ENCODE measurements at places on chromosomes 7 and 10. TPM values are rescaled to one million over a fixed set of nuclear protein-coding genes. Genes with fewer than 3 reads are reported as not detected.

- H3K4me1 ChIP-seq: no peaks in the 10 kb centered on the region
- no peaks in the 10 kb centered on the region for H3K36me3 ChIP-seq
- no peaks in the 10 kb centered on the region for H3K27me3 ChIP-seq
- no peak for DNase-seq
- no peak overlapping the region for H3K27ac ChIP-seq
Measured at GRCh38 chr7:66736892-66737291, 3.6 kb upstream of the RABGEF1 start.

DNA sequence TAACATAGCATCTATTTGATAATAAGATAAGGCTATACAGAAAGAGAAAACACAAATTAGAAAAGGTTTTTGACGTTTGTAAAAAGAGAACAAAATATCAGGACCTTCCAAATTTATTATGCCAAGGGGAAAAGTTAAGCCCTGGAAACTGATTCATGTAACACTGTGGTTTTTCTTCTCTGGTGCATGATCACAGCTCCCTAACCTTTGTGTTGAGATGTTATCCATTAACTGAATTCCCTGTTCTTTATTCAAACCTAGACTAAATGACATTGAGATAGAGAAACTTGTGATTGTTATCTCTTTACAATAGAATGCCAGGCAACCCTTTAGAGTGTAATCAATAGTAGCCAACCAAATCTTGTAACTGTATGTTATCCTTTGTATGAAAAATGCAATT lies 141.5 kb upstream of the NRG3 start:
- H3K27me3 ChIP-seq: no peaks in the 10 kb centered on the region
- H3K4me3 ChIP-seq: no peak overlapping the region
- H3K4me1 ChIP-seq: no peaks in the 10 kb centered on the region
- H3K27ac ChIP-seq: no peak overlapping the region

DNA sequence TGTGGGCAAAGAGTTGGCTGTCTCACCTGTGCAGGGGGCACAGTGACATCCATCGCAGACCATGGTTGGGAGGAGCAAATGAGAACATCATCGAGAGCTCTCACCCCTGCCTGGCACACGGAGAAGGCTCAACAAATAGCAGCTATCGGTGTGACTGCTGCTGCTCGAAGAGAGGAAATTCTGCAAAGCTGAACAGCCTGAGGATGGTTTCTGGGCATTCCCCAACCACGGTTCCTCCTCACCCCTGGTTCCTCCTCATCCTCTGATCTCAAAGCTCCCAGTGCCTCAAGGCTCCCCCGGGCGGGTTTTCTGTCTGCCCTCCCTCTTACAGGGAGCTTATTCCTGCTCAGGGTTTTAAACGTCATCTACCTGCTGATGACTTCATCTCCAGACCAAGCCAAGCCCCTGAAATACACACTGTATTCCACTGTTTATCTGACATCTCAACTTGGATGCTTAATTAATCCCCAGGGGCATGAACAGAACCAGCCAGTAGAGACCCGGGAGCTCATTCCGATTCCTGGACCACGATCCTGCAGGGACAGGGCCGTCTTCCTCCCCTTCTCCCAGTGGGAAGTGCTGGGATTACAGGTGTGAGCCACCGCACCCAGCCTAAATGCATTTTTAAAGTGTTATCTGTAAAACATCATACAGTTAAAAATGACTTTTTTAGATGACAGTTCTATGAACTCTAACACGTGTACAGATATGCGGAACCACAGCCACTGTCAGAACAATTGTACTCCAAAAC lies 19.5 kb upstream of the NOM1 start:
- no peaks in the 10 kb centered on the region for H3K4me1 ChIP-seq
- no peaks in the 10 kb centered on the region for H3K27me3 ChIP-seq
- DNase-seq: no peak

DNA sequence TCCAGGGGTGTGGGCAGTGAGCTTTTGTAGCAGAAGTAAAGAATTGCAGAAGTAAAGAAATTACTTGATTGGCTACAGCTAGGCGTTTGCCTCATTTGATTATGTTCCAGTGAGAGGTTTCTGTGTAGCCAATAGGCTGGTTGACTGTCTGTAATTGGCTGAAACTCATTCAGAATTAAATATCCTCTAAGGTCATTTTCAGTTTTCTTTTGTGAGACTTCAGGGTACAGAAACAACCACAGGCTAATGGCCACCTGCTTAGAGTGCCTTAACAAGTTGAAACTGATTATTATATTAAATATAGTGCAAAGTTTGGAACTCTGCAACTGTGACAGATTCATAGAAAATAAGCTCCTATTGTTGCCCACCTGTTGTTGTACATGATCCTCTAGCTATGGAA lies 10.6 kb downstream of the SEC61A2 start:
- no peaks in the 10 kb centered on the region for H3K4me1 ChIP-seq
- no peaks in the 10 kb centered on the region for H3K27me3 ChIP-seq
- DNase-seq: no peak
- H3K36me3 ChIP-seq: peaks cover 12% of the 10 kb centered on the region
- no peak overlapping the region for H3K27ac ChIP-seq

DNA sequence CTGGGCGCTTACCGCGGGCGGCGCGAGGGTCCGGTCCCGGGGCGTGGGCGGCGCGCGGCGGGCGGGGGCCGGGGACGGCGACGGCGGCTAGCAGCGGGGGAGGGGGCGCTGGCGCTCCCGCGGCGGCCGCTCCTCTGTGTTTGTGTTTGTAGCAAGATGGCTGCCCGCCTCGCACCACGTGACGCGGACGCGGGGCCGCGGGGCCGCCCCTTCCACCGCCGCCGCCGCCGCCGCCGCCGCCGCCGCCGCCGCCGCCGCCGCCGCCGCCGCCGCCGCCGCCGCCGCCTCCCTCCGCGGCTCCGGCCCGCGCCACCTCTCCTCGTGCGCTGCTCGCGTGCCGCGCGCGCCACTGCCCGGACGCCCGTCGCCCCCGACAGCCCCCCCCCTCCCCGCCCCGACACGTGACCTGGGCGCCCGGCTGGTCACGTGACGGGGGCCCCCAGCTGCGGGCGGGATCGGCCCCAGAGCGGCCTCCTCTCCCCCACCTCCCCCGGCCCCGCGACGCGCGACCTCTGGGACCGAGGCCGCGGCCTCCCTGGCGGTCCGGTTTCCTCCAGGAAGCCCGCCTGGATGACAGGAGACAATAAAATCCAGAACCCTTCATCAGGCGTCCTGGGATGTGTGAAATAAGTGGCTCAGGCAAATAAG lies at the start of gene GIGYF1:
GIGYF1 (minus strand) TSS at position 153 of the 648 bp plus-strand sequence. CDS start 6,012 bp downstream, outside the sequence.
- peaks cover 27% of the 10 kb centered on the region for H3K4me1 ChIP-seq
- no peaks in the 10 kb centered on the region for H3K27me3 ChIP-seq
- H3K4me3 ChIP-seq: peak within 1 kb of the TSS; percentile 67
- peak; percentile 61 for DNase-seq

- H3K4me3 ChIP-seq: no peak overlapping the region
- no peak overlapping the region for H3K27ac ChIP-seq
- no peaks in the 10 kb centered on the region for H3K4me1 ChIP-seq
Measured at GRCh38 chr7:27367179-27367932, 124.8 kb downstream of the EVX1 start.

DNA sequence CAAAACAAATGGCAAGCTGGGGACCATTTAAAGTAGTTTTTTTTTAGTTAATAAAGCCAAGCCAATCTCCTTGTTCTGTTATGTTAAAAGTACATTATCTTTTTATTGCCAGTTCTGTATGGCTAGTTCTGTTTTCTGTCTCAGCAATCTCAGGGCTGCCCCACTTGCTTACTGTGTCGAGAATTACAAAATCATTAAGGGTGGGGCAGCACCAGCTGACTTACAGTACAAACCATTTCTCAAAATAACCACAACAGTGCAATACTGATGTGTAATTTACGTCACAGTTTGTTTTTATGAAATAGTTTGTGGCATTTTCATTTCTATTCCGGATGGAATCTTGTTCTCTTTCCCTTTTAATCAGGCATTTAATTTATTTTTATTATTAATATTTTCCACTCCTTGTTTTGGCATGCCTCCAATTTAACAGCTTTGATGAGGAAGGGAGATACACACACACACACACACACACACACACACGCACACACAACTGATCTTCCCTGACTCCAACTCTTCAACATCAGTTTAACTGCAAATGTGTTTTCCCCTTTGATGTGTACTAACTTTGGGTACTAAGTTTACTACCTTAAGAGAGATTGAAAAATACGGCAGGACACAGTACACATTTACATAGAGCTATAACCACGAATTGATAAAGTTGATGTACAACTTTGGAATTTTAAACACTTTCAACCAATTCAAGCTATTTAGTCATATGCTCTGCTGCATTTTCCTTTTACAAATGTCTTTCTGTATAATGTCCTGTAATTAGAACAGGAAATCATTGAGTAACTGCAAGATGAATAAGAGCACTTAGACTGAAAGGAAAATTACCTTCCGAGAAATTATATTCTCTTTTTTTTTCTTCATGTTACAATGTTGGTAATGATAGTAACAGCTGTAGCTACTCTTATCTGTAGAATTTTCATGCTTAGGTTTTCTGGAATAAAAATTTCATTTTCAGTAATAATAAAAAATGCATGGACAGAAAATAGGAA lies 91.5 kb downstream of the ARID5B start:
- H3K36me3 ChIP-seq: no peaks in the 10 kb centered on the region
- H3K4me3 ChIP-seq: peak overlapping the region; percentile 28
- peak; percentile 80 for DNase-seq

DNA sequence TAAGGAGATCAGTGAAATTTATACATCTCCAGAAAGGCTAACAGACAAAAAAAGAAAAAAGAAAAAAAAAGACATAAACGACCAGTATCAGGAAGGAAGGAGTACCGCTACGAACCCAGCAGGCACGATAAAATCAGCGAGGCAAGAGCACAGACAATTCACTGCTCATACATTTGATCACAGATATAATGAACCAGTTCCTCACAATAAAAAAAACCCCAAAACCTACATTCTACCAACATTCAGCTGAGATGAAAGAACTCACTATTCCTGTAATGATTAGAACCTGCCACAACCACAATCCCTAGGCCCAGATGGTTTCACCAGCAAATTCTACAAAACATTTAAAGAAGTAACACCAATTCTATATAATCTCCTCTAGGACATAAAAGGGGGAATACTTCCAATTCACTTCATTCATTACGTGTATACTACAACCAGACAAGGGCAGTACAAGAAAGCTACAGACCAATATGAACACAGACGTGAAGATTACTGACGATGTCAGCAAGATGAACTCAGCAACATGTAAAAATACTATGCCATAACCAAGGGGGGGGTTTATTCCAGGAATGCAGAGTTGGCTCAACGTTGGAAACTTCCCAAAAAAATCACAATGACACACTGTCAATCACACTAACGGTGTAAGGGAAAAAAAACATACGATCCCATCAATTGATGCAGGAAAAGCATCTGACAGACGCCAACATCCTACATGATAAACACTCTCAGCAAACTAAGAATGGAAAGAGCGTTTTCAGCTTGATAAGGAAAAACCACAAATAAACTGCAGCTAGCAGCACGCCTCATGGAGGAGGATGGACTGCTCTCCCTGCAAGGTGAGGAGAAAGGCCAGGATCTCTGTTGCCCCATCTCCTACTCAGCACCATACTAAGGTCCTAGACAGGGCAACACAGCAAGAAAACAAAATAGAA lies 256.2 kb downstream of the ELFN1 start:
- H3K36me3 ChIP-seq: no peaks in the 10 kb centered on the region
- H3K27me3 ChIP-seq: no peaks in the 10 kb centered on the region
- peaks cover 30% of the 10 kb centered on the region for H3K4me1 ChIP-seq
- H3K27ac ChIP-seq: peak overlapping the region; percentile 83
- peak overlapping the region; percentile 19 for H3K4me3 ChIP-seq

Gene NKX2-3
- not detected for total RNA-seq

Gene LMBR1
- 56.0 TPM for total RNA-seq

Data from naive thymus-derived CD4-positive, alpha-beta T cell (primary cell).